Suprapubic skin (tissue), 4 donors: ENCODE measurements at places on chromosomes 7 and 10. TPM values are rescaled to one million over a fixed set of nuclear protein-coding genes. Genes with fewer than 3 reads are reported as not detected.
A peak's percentile ranks its signal among the peaks of the same experiment; 100 is the strongest.

NPC1L1 gene
- 0.24 TPM for total RNA-seq

CTAGE8 gene
- total RNA-seq, result 16.7 TPM

SPRN gene
- total RNA-seq, result not detected

HGF gene
- 0.95 TPM for total RNA-seq

LAMB4 gene
- 268 TPM for total RNA-seq

GRCh38 chr7:150951181-150951520 lies 27.0 kb downstream of the KCNH2 start:
- DNase-seq, result no peak
- peaks cover 70% of the 10 kb centered on the region for H3K27me3 ChIP-seq
- peaks cover 21% of the 10 kb centered on the region for H3K4me1 ChIP-seq
- no peaks in the 10 kb centered on the region for H3K36me3 ChIP-seq

- DNase-seq, result no peak
- H3K27me3 ChIP-seq, result peaks cover 27% of the 10 kb centered on the region
- H3K4me1 ChIP-seq, result no peaks in the 10 kb centered on the region
These were observed 21.5 kb downstream of the SLC18A2 start for GRCh38 chr10:117262291-117262902.

DNA sequence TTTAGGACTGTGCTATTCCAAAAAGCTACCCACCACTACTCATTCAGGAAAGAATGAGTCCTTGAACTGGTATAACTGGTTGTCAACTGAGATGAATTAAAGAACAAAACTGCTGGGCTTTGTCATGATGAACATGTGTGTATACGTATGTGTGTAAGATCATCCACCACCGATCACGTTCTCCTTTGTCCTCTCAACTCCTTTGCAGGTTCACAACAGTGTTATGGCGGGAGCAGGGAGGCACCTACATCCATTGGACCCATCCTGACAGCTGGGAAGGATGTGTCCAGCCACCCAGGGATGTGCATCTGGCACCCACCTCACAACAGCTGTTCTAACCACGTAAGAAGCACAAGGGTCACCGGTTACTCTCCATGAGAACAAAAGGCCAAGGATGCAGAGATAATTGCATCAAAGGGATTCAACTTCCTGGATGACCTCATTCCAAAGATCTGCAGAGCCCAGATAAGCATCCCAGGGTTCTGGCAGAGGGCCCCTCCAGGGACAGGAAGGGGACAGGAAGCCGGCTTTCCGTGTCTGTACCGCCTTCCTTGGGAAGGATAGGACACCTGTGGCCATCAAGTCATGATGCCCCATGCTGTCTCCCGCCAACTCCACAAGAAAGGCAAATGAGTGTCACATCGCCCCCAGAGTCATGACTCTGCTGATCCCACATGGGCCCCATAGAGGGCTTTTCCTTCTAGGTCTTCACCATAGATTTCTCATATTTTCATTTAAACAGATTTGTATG lies 66.1 kb downstream of the STEAP1B start:
- no peak for DNase-seq
- no peak overlapping the region for H3K4me3 ChIP-seq
- H3K4me1 ChIP-seq, result peaks cover 5% of the 10 kb centered on the region
- H3K36me3 ChIP-seq, result no peaks in the 10 kb centered on the region
- peak overlapping the region; percentile 78 for H3K27ac ChIP-seq
- no peaks in the 10 kb centered on the region for H3K27me3 ChIP-seq

- H3K36me3 ChIP-seq, result peaks cover 17% of the 10 kb centered on the region
- no peak for DNase-seq
- no peaks in the 10 kb centered on the region for H3K27me3 ChIP-seq
- H3K4me3 ChIP-seq, result peak overlapping the region; percentile 6
- peak overlapping the region; percentile 69 for H3K27ac ChIP-seq
These were observed 1.7 kb upstream of the SPACDR start for GRCh38 chr7:100465702-100466311.

DNA sequence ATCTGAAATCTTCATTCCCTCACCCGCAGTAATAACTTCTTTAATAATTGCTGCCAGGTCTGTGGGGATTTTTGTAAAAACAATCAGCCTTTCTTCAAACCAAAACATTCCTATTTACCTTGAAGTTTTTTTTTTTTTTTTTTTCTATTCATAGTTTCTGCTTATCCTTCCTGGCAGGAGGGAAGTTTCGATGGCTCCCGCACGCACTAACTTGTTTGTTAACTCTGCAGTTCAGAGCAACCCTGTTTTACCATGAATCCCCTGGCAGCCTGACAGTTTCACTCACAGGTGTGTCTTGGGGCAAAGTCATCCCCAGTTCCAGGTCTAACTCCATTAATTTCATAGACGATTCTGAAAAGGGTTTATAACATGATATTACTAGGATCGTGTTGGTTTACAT lies 149.3 kb downstream of the KLF6 start:
- H3K27me3 ChIP-seq, result no peaks in the 10 kb centered on the region
- H3K27ac ChIP-seq, result peak overlapping the region; percentile 72
- H3K4me1 ChIP-seq, result peaks cover 10% of the 10 kb centered on the region
- H3K36me3 ChIP-seq, result no peaks in the 10 kb centered on the region
- H3K4me3 ChIP-seq, result no peak overlapping the region
- DNase-seq, result no peak
